ENCODE measurements at places on chromosomes 2 and 18.

DNA sequence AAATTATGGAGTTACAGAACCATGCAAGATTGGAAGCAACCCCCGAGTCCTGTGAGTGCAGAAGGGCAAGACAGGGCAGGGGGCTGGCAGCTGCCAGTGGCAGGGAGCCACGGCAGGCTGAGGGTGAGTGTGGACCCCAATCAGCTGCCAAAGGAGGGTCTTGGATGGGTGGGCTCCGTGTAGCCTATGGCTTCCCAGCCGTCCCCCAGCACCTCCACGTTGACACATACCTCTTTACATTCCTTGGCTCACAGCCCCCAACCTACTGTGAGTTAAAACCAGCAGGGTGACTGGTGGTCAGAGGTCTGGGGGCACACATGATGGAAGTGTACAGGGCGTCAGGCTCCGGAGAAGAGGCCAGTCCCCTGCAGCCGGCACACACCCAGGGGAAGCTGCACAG, 60.9 kb upstream of the SALL3 start:
- no peak for DNase-seq

DNA sequence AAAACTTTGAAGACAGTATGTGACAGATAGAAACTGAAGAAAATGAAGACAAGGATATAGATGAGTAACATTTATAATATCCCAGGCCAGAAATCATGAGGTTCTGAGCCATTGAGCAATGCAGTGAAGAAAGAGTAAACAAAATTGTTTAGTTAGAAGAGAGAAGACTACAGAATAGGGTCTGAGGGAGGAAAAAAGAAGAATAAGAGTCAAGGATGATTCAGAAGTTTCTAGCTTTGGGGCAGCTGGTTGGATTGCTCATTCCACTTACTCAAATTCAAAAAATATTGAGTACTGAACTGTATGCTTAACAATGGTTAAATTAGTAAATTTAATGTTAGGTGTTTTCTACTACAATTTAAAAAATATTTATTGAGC, 155.0 kb upstream of the OTX1 start:
- DNase-seq: no peak

GRCh38 chr2:197071213-197071612, 144.7 kb upstream of the PGAP1 start:
- no peak for DNase-seq

DNA sequence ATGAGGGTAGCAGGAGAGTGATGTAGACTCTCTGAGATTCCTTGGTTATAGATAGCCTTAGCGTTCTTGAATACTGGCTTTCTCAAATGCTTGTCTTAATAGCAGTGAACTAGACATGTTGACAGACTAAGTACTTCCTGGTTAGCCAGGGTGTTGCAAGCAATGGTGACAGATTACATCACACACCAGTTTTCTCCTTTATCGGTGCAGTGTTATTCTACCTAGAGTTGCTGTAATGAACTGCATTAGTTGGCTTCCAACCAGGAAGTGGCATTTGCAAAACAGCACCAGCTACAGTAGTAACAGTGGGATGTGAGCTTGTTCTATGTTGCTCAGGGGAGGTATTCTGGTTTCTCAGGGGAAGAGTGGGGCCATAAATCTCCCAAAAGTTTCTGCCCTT, 582.2 kb upstream of the DDX18 start:
- no peak for DNase-seq

GRCh38 chr2:238966072-238966937, 118.4 kb downstream of the TWIST2 start:
- DNase-seq: no peak

GRCh38 chr18:12012697-12013096, 31.4 kb downstream of the IMPA2 start:
- DNase-seq: no peak

DNA sequence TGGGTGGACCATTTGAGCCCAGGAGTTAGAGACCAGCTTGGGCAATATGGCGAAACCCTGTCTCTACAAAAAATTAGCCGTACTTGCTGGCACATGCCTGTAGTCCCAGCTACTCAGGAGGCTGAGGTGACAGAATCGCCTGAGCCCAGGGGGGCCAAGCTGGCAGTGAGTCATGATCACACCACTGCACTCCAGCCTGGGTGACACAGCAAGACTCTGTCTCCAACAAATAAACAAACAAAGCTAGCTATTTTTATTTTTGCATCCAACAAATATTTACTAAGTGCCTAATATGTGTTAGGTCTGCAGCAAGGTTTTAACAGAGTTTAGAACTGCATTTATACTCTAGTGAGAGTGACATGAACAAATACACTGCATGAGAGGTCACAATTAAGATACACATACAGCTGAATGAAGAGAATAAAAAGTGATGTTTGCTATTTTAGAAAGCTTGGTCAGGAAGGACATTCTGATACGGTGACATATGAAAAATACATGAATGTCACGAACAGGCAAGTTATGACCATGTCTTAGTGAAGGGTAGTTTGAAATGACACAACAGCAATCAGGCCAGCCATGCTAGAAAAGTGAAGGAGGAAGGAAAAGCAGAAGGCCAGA, 83.2 kb upstream of the FRZB start:
- DNase-seq: no peak

DNA sequence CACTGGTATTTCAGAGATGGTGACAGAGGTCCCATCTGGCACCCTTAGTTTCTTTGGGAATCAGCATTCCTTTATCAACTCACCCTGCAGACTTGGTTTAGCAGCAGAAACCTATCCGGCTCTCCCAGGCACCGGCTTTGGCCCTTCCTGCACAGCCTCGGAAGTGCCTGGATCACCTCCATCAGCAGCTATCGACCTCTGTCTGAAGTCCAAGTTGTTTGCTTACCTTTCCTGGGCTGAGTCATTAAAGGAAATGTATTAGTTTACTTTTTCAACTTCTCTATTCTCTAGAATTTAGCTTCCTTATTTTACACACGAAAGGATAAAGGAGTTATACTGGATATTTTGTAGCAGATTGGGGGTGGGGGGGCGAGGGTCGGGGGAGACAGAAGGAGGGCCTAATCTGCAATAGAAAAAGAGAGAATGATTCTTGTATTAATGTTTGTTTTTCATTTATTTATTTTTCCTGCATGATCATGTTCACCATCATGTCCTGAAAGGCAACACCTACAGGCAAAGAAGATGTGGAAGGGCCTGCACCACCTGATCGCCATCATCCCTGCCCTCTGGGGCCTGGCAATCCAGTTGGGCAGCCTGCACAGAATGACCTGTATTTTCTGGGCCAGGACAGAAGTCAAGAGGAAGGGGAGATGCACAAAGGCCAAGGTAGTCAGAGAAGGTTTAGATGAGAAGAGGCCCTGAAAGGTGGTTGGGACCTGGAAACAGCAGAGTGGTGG, 22.1 kb upstream of the MAT2A start:
- DNase-seq: no peak

DNA sequence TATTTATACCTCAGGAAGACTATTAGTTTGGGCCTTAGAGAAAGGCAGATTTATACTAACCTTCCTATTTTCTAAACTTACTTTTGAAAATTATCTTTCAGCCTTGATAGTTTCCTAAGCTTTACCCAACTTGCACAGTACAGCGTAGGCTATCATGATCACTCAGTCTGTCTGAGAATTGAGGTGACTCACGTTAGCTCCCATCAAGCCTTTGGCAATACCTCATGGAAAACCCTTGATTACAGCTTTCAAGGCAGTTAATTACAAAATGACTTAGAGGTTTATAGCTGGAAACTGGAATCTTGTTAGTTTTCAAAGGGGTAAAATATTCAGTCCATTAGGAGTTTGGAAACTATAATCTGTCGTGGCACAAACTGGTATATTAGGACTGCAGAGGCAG, 26.4 kb upstream of the ARMC9 start:
- no peak for DNase-seq

DNA sequence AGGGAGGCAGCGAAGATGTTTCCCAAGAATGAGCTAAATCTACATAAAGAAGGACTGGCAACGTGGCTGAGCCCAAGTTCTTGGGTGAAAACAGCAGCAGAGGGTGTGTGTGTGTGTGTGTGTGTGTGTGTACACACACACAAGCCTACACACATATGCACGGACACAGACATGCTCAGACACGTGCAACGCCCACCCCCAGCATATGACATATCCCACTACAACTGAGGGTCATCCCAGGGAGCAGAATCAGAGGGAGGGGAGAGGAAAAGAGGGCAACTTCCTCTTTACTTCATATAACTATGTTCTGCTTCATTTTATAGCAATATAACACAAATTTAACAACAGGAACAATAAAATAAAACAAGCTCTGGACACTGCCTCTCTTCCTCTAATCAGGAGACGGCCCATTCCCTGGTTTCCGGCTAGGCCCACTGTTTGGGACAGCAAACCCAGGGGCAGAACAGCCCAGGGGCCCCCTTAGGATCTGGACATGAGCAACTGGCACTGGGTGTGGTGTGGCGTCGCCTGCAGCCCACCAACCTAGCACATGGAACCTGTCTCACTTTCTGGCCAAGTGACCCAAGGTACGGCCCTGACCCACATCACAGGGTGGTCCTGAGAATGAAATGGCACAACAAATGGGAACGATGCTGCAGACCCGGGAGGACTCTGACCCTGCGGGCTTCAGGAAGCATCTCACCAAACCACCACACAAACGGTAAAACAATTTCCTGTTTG, 25.0 kb downstream of the FAM178B start:
- DNase-seq: no peak

DNA sequence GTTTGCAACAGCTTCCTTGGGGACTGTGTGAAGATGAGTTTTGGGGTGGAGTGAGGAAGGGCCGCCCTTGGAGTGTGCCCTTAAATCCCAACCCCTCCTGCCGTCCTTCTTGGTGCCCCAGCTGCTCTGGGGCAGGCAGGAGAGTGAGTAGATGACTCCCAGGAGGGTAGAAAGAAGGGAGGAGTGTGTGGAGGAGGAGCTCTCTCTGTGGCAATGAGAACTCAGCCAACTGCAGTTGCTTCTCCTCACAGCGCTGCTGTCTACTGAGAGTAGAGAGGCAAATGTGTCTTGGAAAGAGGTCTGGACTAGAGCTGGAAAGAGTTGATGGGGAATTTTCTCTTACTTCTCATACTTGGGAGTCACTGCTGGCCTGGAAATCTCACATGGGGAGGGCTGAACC, 21.8 kb upstream of the SIX2 start:
- DNase-seq: no peak

- no peak for DNase-seq
Measured at GRCh38 chr18:2223449-2223848, 347.9 kb downstream of the METTL4 start.

DNA sequence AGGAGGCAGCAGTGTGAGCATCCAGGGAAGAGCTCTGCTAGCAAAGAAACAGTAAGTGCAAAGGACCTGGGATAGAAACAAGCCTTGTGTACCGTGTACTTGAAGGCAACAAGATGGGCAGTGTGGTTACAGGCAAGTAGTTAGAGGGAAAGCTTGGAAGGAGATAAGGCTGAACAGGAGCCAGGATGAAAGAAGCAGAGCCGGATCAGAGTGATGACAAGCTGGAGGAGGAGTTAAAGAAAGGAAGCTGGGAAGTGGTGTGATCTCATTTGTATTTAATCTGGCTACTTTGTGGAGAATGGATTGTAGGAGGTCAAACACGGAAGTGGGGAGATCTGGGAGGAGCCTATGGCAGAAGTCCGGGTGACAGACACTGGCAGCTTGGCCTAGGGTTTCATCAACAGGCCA, 44.7 kb upstream of the VPS54 start:
- DNase-seq: no peak

- DNase-seq: no peak
Measured at GRCh38 chr18:58015065-58015780, 28.8 kb upstream of the NEDD4L start.

GRCh38 chr2:27324720-27325119, 1.8 kb upstream of the MPV17 start:
- DNase-seq: no peak

DNA sequence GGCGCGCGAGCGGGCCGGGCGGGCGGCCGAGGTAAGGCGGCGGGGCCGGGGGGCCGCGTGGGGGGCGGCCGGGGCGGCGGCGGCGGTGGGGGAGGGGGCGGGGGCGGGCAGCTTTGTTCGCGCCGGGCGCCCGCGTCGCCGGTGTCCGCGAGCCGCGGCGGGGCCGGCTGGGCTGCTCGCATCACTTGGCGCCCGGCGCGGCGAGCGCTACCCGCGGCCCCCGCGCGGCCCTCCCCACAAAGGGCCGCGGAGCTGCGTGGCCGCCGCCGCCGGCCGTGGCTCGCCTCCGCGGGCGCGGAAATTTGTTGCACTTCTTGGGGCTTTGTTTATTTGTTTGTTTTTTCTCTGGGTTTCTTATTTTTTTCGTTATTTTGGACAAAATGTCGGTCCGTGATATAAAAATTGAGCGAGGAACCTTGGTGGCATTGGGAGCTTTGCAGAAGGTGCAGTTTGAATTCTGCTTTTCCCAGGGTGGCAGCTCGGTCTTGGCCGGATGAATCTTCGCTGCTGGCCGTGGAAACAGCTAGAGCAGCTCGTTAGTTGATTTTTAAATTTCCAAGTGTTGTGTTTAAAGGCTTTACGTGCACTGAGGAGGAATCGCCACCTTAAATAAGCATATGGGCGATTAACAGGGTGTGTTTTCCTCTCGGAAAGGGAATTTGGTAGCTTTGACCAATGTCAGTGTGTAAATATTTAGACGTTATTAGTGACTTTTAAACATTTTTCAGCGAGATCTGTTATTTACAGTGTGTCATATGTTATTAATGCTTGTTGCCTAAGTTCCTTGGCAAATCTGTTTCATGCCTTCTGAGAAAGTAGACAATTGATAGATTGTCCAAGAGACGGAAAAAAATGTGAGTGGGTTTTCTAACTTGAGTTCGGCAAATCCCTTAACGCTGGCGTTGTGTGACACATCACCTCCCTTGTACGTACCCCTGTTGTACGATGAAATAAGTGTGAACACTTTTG, 822 bp downstream of the UBE2E3 start:
- DNase-seq: no peak
